ENCODE measurements at places on chromosomes 3 and 15.

- no peak for DNase-seq
Measured at GRCh38 chr3:114809668-114810413, 337.2 kb downstream of the ZBTB20 start.

DNA sequence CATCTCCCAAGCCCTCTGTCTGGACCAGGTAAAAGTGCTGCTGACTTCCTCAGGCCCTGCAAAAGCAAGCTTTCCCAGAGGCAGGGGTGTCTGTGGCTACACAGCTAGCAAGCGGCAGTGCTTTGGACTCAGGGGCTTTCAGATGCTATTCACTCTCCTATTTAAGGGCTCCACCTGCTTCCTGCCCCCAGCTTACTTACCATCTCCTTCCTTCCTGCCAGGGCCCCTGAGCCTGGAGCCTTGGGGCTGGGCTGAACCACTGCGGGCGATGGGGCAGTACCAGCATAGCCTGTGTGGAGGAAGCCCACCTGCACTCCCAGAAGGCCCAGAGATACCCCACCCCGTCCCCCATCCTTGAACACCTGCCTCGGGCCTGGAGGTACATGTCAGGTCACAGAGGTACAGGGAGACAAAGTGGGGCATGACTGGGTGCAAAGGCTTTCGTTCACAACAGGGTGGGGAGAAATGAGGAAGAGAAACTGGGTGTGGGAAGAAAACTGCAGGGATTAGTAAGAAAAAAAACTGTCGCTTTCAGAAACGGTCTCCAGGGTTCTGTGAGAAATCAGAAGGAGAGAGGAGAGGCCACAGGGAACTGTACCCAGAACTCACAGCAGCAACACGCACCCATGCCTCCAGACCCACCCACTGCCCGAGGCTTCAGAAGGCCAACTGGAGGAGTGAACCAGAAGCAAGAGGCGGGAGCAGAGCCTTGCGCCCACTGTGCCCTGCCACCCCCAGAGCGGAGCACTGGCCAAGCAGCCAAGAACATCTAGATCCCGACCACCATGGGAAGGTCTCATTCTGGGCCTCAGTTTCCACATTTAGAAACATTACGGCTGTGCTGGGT, 49.5 kb downstream of the CCDC12 start:
- DNase-seq = no peak

GRCh38 chr3:134824791-134825190, 29.7 kb downstream of the EPHB1 start:
- no peak for DNase-seq

GRCh38 chr3:133887803-133888703, 7.6 kb downstream of the RAB6B start:
- no peak for DNase-seq

GRCh38 chr3:30778933-30779332, 115.5 kb downstream of the GADL1 start:
- no peak for DNase-seq
